ENCODE measurements at places on chromosomes 12 and 14. TPM values are rescaled to one million over a fixed set of nuclear protein-coding genes. Genes with fewer than 3 reads are reported as not detected.

Gene FSCB
- total RNA-seq, result not detected

Gene ISM2
- not detected for total RNA-seq

Gene GPR65
- total RNA-seq, result not detected

Gene OR4E2
- total RNA-seq, result not detected

Gene HSPB8
- total RNA-seq, result 0.39 TPM

Gene GRIN2B
- not detected for total RNA-seq

Gene TAS2R30
- total RNA-seq, result 0.08 TPM

Gene PLBD1
- under 0.01 TPM for total RNA-seq

Gene SBNO1
- total RNA-seq, result 17.0 TPM

Gene CLEC6A
- not detected for total RNA-seq

Gene ARHGDIB
- total RNA-seq, result 50.9 TPM

Gene TGFB3
- total RNA-seq, result 0.53 TPM

Gene CPM
- 5.9 TPM for total RNA-seq

Gene ACSS3
- total RNA-seq, result 6.4 TPM

Gene TC2N
- total RNA-seq, result 9.6 TPM

Gene LAG3
- 0.08 TPM for total RNA-seq

Gene GLIPR1
- total RNA-seq, result 3.4 TPM

Gene DCN
- total RNA-seq, result 21.4 TPM

Gene PDZRN4
- total RNA-seq, result not detected

Gene CMKLR1
- not detected for total RNA-seq

Gene SRRM4
- not detected for total RNA-seq

Gene CARMIL3
- not detected for total RNA-seq

Gene PRB2
- total RNA-seq, result not detected

Gene OR10A7
- not detected for total RNA-seq

Gene SLC38A4
- 0.27 TPM for total RNA-seq

Gene GARIN6
- total RNA-seq, result not detected

Gene KRAS
- 9.3 TPM for total RNA-seq

Gene APOF
- total RNA-seq, result not detected

Gene NELL2
- total RNA-seq, result 3.9 TPM

Gene LBHD2
- total RNA-seq, result not detected

Gene NPAS3
- total RNA-seq, result not detected

Gene PAX9
- 0.04 TPM for total RNA-seq

Gene LRFN5
- total RNA-seq, result not detected

Gene INHBC
- total RNA-seq, result not detected

Gene PLEKHG7
- total RNA-seq, result not detected

Gene ARHGEF40
- total RNA-seq, result 6.4 TPM

Gene SMCO2
- 0.31 TPM for total RNA-seq

Gene BCL11B
- total RNA-seq, result 7.8 TPM

Gene MMP19
- total RNA-seq, result 3.8 TPM
